ENCODE measurements at places on chromosomes 7 and 10.

DNA sequence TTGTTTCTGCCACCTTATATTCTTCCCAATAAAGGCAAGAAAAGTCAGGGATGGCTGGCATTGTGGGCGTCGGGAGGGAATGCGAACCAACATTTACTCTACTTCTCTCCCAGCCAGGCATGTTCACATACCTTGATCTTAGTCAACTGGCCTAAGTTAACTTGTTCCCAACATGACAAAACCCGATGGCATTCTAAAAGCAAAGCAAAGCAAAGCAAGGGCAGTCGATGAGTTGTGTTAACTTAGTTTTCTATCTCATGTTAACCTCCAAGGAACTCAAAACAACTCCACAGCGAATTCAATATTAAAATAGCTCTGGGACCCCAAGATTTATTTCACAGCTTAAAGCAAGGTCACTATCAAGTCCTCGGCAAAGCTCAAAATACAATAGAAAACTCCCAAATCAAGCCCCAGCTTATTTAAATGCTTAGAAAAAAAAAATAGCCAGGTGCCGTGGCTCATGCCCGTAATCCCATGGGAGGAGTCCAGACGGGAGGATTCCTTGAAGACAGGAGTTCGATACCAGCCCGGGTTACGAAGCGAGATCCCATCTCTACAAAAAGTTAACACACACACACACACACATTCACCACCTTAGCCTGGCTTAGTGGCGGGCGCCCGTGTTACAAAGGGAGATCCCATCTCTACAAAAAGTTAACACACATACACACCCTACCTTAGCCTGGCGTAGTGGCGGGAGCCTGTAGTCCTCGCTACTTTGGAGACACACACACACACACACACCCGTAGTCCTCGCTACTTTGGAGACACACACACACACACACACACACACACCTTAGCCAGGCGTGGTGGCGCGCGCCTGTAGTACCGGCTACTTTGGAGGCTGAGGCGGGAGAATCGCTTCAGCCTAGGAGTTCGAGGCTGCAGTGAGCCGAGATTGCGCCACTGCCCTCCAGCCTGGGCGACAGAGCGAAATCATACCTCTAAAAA, 901 bp upstream of the CCNY start:
- DNase-seq: no peak

GRCh38 chr10:59944339-59944935, 38.1 kb upstream of the CCDC6 start:
- DNase-seq: no peak

DNA sequence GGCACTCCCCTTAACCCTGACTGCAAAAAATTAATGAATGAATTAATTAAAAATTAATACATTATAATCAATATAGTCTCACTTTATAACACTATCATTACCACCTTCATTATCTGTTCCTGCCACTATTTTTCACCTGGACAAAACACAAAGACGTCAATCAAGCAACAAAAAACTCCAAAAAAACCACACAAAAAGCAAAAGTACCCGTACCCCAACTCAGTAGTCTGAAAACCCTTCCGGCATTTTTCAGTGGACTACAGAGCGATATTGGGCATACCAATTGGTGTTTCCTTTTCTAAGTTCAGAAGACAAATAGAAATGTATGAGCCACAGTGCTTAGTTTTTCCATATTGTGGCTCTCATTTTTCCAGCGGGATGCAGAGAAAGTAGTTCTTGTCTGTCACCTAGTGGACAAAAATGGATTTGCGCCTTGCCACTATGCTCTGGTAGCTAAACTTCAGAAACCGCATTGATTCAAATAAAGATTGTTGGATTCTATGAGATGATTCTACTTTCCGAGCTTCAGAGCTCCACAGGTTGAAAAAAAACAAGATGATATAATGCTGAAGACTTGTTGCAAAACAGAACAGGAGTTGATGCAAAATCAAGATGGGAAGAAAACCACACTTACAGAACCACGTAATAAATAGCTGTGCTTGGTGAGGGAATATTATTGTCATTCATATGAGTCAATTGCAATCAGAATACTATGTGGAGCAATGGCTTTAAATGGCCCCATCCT, 50.6 kb upstream of the ITGB1 start:
- peak; percentile 41 for DNase-seq

DNA sequence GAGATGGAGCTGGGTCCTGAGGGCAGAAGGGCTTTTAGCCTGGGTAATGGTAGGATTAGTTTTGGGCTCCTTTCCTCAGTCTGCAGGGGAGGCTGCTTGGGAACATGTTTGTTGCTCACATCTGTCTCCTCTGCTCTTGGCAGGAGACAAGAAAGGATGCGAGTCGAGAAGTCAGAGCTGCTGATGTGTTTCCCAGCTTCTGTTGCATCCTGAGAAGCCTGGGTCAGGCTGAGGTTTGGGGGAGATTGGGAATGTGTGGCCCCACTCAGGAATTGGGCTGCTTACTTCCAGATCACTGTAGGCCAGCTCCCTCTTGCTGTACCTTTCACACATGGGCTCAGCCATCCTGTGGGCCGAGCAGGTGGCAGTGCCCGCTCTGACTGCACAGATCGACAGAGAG, 79.2 kb downstream of the CCNY start:
- no peak for DNase-seq

- DNase-seq: no peak
Measured at GRCh38 chr10:71621231-71622153, 98.1 kb downstream of the C10orf105 start.

DNA sequence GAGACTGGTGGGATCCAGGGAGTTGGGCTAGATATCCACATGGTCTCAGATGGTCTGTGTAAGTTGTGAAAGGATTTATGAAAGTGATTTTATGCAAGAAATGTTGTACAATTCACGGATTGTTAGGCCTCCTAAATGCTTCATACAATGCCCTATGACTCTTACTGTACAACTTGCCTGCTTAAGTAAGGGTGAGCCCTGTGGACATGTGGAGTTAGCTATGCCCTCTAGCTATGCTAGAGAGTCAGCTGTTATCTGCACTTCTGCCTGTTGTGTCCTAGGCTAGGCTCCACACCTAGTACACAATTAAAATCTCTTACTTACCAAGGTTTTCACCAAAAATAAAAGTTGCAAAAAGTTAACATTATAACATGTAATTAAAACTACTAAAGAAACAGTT, 1.7 kb upstream of the CFAP43 start:
- DNase-seq: no peak

DNA sequence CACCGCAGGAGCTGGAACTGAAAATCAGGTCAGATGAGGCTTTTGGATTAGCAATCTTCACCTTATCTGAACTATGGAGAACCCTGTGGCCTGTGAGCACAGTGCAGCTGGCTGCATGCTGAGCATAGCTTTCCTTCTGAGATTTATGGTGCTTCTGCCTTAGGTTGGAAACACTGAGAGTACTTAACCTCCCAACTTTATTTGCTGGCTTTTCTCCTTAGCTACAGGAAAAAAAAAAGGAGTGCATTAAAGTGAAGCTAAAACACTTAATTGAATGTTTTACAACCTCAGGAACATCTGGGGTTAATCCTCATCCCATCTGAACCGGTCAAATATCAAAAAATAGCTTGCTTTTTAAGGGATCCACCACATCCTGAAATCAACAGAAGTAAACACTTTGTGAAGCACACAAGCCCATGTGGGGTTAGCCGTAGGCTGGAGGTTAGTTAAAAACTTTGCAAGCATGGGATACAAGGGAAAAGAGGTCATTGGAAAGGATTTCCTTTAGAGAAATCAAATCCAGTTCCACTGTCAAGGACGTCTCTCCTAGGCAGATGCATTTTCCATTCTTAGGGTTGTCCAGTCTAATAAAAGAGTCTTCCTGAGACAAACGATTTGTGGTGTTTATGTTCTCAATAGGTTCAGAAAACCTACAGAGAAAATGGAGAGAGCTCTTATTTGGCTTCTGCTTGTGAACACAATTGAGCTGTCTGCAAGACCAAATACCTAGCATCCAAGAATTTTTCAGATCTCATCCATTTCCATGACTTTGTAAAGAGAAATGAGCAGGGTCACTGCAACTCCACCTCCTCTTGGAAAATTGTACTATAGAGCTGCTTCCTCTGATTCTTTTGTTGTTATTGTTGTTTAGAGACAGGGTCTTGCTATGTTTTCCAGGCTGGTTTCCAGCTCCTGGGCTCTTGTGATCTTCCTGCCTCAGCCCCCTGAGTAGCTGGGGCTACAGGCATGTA, 470.4 kb upstream of the IGFBP3 start:
- DNase-seq: no peak

GRCh38 chr10:47453141-47454007, 30.5 kb downstream of the ANXA8 start:
- DNase-seq: no peak

- DNase-seq: no peak
Measured at GRCh38 chr10:70722820-70723424, 50.6 kb downstream of the ADAMTS14 start.

DNA sequence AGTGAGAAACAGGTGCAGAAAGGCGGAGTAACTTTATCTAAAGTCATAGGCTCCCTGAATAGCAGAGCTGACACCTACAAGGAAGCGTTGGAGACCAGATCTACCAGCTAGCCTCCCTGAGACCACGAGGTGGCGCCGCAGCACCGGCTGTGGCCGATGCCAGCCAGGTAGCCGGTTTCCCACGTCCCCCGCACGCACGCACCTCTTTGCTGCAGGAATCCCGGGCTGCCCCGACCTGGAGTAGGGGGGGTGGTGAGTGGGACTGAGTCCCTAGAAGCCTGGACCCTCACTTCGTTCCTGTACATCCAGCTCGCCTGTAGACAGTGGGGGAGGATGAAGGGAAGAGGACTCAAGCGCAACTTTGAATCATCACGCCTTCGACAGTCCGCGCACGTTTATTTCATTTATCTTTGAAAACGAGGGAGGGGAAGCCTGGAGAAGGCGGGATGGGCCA, 3.7 kb downstream of the ELOVL3 start:
- peak; percentile 86 for DNase-seq

DNA sequence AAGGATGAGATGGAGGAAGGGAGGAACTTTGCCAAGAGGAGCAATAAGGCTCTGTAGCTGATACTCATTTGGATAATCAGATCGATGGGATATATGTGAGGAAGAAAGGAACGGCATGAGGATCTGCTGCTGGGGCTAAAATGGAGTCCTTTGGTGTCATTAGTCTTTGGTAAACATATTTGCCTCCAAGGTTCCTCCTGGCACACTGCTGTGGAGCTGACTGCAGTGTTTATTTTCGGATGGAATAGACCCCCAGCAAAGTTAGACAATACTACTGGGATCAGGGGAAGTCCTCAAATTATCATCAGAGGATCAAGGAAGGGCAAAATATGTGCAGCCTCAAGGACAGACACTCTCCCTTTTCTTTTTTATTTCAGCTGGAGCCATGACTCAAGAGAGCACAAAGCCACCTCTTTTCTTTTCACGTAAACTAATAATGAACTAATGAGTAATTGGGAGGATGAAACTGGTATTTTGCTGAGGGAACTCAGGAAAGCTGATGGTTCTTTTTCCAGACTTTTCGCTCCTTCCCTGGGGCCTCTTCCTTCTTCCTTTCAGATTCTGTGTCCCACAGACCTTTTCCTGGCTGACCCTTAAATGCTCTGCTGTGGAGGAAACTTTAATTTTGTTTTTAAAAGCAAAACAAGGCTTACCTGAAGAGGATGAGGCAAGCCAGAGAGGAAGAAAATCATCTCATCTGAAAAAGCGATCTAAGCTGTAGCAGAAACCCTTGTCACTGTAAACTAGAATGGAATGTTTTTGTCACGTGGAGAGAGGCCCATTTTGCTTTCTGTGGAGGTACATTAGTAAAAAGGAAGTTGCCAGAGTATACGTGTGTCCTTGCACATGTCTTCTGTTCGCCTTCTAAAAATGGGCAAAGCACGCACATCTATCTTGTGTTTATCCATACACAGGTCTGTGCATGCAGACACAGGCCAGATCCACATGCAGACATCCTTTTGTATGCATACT, 33.3 kb downstream of the LRMDA start:
- DNase-seq: no peak

GRCh38 chr7:9488555-9488954, 1055.1 kb downstream of the NXPH1 start:
- DNase-seq: no peak

DNA sequence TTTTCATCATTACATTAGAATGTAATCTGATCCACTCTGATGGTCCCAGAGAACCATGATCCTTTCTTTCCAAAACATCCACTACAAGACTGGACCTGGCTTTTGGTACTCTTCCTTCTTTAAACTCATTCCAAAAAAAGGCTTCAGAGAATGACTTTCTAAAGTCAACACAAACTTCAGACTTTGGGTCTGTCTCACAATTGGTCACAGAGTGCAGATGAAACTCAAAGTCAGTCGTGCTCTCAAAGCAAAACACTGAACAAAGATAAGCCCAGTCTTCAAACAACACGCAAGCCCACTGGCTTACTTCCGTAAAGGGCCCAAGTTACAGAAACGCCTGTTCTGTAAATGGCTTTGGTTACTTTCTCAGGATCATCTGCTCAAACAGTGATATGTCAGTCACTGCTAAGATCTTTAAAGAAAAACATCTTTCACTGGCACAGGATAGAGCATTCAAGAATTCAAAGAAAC, 250.9 kb upstream of the MKLN1 start:
- DNase-seq: no peak

GRCh38 chr10:59830601-59831259, 75.6 kb downstream of the CCDC6 start:
- no peak for DNase-seq

GRCh38 chr7:38942431-38943051, 33.5 kb upstream of the VPS41 start:
- DNase-seq: no peak

GRCh38 chr10:76051007-76051936, 619.8 kb downstream of the LRMDA start:
- no peak for DNase-seq
